Right atrium auricular region (tissue), 2 donors: ENCODE measurements at places on chromosomes 12 and 14.
A peak's percentile ranks its signal among the peaks of the same experiment; 100 is the strongest.

DNA sequence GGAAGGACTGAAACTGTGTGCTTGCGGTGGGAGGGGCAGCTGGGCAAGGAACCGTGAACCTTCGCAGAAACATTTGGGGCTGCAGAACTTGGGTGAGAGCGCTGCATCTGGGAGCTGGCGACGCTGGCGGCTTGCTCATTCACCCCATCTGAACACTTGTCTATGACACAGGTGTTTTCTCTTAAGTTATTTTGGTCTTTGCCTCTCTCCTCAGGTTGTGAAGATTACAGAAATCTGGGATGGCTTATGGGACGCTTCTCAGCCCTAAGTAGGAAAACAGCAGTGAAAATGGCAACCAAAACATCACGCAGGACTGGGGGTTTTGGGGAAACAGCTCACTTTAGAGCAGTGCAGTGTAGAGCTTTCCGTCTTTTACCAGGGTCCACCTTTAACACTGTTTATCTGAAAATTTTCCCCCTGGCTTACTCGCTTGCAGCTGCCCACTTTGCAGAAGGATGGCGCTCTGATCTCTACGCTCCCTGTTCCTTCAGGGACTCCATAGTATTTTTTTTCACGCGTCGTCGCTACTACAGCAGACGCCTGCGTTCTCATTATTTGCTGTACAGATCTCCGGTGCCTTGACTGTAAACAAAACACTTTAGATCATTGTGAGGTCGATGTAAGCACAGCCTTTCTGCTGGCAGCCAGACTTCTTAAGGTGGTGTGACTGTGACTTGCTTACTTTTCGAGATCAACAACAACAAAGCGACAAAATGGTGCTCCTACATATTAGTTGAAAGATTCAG lies 2.7 kb upstream of the CDKN1B start:
- no peak for DNase-seq

- DNase-seq, result no peak
Measured at GRCh38 chr12:47164724-47165439, 85.1 kb upstream of the AMIGO2 start.

GRCh38 chr14:21275261-21275858 lies 4.5 kb upstream of the RPGRIP1 start:
- no peak for DNase-seq

GRCh38 chr12:12899530-12900380 lies 8.4 kb downstream of the GPRC5A start:
- DNase-seq, result peak; percentile 81

DNA sequence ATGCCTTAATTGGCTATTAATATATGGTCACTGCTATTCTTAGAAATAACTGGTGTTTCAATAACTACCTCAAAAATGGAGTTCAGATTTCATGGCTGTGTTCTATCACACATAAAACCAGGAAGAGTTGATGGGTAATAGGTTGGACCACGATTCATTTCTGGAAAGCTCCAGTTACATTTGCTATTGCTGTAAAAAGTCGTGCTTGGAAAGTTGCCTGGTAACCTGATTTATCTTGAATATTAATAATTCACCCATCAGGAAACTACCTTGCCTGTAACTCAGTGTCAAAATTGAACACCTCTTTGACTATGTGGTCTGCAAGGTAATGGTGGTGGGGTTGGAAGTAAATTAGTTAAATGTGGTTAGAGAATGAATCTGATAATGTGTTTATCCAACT lies 104.7 kb upstream of the IFNG-AS1 start:
- DNase-seq, result no peak

DNA sequence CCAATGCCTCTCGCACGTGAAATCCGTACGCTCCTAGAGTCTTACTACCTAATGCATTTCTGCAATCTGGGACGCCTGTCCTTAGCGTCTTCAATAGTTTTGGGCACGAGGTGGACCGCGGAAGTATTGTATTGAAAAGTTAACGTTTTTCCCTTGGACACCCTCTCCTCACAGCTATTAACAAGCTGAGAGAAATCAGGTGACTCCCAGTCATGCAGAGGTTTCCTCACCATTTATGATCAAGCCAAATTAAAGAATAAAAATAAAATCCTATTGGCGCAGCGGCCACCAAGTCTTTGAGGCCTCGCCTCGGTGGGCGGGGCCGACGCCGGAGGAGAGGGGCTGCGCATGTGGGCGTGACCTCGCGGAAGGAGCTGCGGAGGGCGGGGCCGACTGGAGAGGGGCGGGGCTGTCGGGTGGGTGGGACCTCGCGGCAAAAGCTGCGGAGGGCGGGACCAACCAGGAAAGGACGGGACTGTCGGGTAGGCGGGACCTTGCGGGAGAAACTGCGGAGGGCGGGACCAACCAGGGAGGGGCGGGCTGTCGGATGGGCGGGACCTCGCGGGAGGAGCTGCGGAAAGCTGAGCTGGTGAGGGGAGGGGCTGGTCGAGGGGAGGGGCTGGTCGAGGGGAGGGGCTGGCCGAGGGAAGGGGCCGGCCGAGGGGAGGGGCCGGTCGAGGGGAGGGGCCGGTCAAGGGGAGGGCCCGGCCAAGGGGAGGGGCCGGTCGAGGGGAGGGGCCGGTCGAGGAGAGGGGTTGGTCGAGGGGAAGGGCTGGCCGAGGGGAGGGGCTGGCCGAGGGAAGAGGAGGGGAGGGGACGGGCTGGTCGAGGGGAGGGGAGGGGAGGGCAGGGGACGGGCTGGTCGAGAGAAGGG lies 1.1 kb upstream of the PPP2R5C start:
- peak; percentile 98 for DNase-seq

- DNase-seq, result peak; percentile 82
Measured at GRCh38 chr14:23327947-23328744, 6.9 kb downstream of the PABPN1 start.

DNA sequence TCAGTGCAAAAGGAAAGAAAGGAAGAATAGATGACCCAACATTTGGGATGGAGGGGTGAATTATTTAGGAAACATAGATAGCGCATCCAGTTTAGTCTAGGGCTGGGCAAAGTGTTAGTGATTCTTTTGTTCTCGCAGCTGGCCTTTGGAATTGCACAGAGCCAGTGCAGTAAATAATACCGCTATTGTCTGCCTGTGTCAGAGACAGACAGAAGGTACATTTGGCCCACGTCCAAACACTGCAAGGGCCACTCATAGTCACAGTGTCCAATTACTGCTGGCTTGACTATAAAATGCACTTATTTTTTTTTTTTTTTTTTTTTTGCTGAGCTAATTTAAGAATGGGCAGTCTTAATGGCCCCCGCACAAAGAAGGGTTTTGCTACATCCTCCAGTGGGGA lies 638.6 kb downstream of the BCL11B start:
- DNase-seq, result no peak

GRCh38 chr12:132562489-132563021 lies 47.8 kb downstream of the LRCOL1 start:
- no peak for DNase-seq

GRCh38 chr12:124923905-124924734 lies 9.7 kb upstream of the UBC start:
- DNase-seq, result no peak

DNA sequence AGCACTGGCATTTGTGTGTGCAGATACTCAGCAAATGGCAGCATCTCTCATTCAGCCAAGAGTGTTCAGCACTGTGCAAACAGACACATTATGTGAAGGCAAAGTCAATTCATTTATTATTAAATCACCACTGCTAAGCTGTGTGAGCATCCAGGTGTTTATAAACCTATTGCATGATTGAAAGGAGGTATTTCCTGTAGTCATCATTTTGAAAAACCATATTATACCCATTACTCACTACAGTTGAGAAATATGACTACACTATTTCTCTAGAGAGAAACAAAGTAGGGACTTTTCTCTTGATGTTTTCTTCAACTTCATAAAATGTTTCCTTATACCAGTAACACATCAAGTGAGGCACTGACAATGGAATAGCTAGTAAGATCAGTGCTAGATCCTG lies 13.7 kb downstream of the SPX start:
- DNase-seq, result no peak

- DNase-seq, result no peak
Measured at GRCh38 chr12:117527479-117527855, 166.0 kb upstream of the NOS1 start.

GRCh38 chr12:104991565-104992128 lies 5.5 kb downstream of the NOPCHAP1 start:
- DNase-seq, result no peak

GRCh38 chr14:55107766-55108554 lies 21.1 kb upstream of the LGALS3 start:
- peak; percentile 91 for DNase-seq

DNA sequence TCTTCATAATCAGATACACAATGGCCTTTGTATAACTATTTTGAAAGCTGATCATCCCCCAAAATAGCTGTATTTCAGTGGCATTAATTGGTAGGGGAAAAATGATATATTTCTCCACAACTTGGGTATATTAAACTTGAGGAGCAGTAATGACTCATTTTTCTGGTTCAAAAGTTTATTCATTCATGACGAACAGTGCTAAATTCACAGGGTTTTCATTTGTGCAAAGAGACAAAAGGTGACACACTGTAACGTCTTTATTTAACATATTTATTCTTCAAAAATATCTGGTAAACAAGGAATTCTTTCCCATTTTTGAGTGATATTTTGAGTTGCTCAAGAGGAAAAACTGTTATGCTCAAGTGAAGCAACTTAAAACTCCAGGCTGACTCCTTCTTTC lies 415.5 kb upstream of the SOX5 start:
- no peak for DNase-seq

DNA sequence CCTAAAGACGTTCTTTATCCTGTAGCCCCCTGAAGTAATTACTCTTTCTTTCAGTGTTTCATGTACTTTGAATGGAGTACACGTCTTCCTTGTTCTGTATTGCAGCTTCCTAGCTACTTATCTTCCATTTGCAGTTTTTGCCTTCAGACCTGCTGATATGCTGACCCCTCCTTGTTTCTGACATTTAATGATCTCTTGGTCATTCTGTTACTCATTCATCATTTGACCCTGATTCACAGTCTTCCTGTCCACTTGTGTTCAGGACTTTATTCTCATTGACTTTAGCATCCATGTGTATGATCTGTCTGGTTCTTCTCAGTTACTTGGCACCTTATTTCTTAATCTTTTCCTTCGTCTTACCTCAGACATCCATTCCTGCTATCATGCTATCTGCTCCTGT lies 22.2 kb downstream of the CPSF2 start:
- DNase-seq, result no peak

GRCh38 chr14:24259282-24260025 lies 3.5 kb downstream of the TGM1 start:
- no peak for DNase-seq

DNA sequence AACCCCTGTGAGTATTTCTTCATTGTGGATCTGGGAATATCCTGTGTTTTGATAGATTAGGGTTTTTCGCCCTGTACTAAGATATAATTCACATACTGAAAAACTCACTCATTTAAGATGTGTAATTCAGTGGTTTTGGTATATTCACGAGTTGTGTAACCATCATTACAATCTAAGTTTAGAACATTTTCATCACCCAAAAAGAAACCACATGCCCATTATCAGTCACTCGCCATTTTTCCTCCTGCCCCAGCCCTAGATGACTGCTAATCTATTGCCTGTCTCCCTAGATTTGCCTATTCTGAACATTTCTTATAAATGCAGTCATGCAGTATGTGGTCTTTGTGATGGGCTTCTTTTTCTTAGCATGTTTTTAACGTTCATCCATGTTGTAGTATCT lies 67.9 kb upstream of the ATF1 start:
- no peak for DNase-seq

DNA sequence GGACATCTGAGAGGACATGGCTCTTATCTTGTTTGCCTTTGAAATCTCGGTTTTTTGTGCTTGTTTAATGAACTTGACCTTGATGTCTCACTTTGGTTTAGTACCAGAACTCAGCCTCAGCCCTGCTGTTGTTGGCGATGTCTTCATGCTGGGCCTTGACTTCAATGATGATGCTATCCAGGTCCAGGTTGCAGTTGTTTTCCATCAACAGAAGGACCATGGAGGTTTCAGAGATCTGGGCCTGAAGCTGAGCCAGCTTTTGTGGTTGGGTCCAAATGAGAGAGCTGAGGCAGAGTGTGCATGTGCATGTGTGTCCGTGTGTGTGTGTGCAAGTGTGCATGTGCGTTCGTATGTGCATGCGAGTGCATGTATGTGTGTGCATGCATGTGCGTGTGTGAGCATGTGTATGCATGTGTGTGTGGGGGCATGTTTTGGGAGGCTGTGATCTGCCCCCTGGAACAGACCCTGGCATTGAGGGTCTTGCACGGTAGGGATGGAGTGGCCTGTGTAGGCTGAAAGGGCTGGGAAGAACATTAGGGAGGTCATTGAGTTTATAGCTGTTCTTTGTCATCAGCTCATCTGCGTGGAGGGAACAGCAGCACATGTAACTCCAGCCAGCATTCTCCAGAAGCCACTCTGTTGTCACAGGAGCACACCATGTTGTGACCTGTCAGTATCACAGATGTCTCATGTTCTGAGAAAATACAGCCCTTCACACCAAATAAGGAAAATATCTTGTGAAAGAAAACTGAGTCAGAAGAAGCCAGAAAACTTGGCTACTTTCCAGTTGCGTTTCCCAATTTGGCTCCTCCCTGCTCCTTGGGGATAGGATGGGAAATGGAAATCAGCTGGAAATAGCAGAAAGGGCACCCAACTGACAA lies 10.0 kb upstream of the KRT82 start:
- DNase-seq, result peak; percentile 86

- DNase-seq, result no peak
Measured at GRCh38 chr14:93655078-93655750, 133.1 kb downstream of the PRIMA1 start.

- no peak for DNase-seq
Measured at GRCh38 chr12:113142173-113142885, 6.8 kb upstream of the RASAL1 start.

- no peak for DNase-seq
Measured at GRCh38 chr12:1328391-1328790, 266.0 kb downstream of the FBXL14 start.

DNA sequence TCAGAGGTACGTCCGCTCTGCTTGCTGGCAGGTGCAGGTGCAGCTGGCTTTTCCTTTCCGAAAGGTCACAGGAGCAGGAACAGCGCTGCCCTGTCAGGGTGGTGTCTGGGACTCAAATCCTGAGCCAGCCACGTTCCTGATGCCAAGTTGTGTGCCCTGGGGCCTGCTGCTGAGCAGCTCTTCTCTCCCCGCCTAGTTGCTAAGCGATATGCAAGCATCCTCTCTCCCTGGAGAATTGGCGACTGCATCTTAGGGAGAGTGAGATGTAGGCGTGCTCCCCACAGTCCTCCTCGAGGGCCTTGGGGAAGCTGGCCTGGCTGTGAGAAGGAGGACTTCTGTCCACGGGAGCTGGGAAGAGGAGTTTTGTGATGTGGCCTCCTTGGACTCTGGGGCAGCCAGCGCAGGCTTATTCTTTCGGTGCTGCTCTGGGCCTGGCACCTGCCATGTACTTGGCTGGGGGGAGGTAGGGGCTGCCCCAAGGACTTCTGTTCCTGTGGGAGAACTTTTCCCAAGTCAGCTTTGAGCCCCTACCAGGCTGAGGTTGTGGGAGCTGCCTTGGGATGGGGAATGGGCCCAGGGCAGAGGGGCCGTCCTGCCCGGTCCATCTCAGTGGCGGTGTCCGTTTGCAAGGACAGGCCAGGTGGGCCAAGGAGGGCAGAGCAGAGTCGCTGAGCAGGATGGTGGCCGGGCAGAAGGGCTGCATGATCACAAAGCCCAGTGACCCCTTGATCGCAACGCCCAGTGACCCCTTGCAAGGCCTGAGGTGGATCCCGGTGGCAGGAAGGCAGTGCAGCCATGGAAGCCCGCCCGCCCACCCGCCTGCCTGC lies 183.5 kb downstream of the ADGRD1 start:
- DNase-seq, result no peak

- DNase-seq, result no peak
Measured at GRCh38 chr14:72947366-72948160, 21.3 kb downstream of the DCAF4 start.
